ENCODE measurements at places on chromosomes 2 and 18. TPM values are rescaled to one million over a fixed set of nuclear protein-coding genes. Genes with fewer than 3 reads are reported as not detected.

GRCh38 chr18:50469380-50469781 is 90.5 kb upstream of the MAPK4 start:
- no peak for DNase-seq

Gene RGPD4
- 0.04 TPM for polyA plus RNA-seq

GRCh38 chr18:46338205-46338604 is 234.0 kb downstream of the HAUS1 start:
- DNase-seq: no peak

GRCh38 chr2:23691565-23691964 is 235.4 kb downstream of the ATAD2B start:
- no peak for DNase-seq

GRCh38 chr2:188596054-188596453 is 304.4 kb downstream of the GULP1 start:
- DNase-seq: no peak

Gene SMYD5
- 30.8 TPM for polyA plus RNA-seq

- DNase-seq: no peak
Measured at GRCh38 chr2:30366199-30366691, 80.8 kb upstream of the LCLAT1 start.

GRCh38 chr2:57510704-57511103 is 535.9 kb upstream of the VRK2 start:
- no peak for DNase-seq

DNA sequence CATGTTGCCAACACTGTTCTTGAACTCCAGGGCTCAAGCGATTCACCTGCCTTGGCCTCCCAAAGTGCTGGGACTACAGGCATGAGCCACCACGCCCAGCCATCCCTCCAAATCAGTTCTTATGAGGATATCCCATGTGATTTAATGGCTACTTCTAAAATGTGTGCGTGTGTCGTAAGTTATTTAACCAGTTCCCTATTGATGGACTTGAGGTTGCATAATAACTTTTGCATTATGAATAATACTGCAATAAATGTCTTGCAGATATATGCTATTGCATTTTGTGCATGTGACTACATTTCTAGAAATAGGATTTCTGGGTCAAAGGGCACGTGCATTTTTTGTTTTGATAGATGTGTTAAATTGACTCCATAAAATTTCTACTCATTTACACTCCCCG is 19.0 kb downstream of the DIPK1C start:
- DNase-seq: no peak

GRCh38 chr2:181656450-181657291 is at the start of gene CERKL:
Gene CERKL, minus strand, starts transcription at chr2:181657105. Its CDS starts 99 bp downstream, at chr2:181657006.
- DNase-seq: no peak
